ENCODE measurements at places on chromosomes 16 and 17. TPM values are rescaled to one million over a fixed set of nuclear protein-coding genes. Genes with fewer than 3 reads are reported as not detected.

Gene PRR15L
- total RNA-seq = not detected

Gene FOXJ1
- not detected for total RNA-seq

GRCh38 chr16:56295739-56296527, 104.6 kb downstream of the GNAO1 start:
- no peak for DNase-seq

DNA sequence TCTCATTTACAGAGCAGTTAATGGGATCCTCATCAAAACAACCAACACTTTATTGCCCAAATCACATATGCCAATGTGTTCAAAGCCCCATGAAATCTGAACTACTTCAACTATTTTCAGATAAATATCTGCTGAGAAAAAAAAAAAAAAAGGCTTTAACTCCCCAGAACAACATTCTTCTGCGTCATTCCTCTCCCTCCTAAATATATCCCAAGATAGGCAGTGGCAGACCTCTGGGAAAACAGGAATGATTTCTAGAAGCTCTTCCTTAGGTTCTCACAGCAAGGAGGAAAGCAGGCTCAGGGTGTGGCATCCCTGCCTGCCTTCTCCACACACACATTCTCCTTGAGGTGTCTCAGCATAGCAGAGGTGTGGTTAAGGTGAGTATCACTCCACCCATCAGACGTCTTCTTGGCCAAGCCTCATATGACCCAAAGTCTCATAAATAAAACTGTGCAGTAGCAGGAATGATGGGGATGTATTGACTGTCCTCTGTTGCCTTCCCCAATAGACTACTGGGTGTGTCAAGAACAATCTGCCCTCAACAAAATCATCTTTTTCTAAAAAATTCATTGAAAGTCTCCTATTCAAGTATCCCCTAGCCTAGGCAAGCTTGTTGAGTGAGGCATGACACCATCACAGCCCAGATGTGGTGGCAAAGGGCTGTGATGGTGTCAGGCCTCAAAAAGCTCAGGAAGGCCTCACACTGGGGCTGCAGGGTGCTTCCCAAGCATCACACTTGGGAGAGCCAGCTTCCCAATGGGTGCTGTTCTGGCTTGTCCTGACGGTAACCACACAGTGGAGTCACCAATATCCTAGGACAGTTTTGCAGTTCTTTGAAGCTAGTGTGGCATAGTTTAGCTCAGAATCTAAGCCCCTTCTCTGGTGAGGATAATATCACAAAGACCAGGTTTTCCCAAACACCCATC, 135.4 kb upstream of the SOX9 start:
- no peak for DNase-seq

GRCh38 chr17:77400445-77400870, 259.7 kb downstream of the SEC14L1 start:
- DNase-seq = no peak

All from right cardiac atrium (tissue), 5 donors.